ENCODE measurements at places on chromosomes 1 and 21.

- DNase-seq: peak; percentile 42
These were observed 841 bp downstream of the SNX27 start for GRCh38 chr1:151612501-151613281.

- no peak for DNase-seq
These were observed 43.3 kb upstream of the KDM4A start for GRCh38 chr1:43606624-43607023.

DNA sequence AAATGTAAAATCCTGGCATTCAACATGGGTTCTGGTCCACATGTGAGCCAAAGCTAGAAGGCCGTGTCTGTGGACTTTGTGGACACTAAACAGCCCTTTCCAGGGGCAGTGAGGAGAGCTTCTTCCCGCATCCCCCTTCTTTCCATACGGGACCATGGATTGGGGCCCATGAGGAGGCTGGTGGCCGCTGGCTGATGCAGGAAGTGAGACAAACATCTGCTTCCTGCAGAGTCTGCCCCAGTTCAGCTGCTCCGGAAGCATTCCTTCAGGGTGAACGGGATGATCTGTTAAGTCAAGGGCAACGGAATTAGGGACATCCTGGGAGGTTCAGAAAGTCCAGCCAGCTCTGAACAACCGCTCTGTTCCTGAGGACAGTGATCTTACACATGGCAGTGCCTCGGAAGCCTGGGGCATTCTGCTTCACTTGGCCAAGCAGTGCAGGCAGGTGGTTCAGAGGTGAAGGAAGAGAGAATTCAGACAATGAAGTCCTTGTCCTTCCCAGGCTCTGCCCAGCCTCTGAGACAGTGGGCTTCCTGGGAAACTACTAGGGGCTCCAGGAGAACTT lies 1.5 kb downstream of the CA6 start:
- no peak for DNase-seq

- DNase-seq: no peak
These were observed 10.8 kb upstream of the IFNGR2 start for GRCh38 chr21:33392284-33392985.

- no peak for DNase-seq
These were observed 290.3 kb upstream of the B3GALT2 start for GRCh38 chr1:193476748-193477147.

- DNase-seq: no peak
These were observed 106.3 kb upstream of the TRABD2B start for GRCh38 chr1:48103495-48103894.

GRCh38 chr1:15739745-15740144 lies 2.6 kb upstream of the TMEM82 start:
- DNase-seq: no peak

DNA sequence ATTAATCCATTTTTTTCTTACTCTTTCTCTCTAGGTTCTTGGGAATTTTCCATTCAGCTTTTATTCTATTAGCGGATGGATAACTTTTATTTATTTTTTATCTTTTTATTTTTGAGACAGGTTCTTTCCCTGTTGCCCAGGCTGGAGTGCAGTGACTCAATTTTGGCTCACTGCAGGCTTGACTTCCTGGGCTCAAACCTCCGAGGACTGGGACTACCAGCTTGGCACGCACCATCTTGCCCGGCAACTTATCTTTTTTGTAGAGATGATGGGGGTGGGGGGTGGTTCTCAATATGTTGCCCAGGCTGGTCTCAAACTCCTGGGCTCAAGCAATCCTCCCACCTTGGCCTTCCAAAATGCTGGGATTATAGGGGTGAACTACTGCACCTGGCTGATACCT lies 36.1 kb upstream of the CHIT1 start:
- DNase-seq: no peak

DNA sequence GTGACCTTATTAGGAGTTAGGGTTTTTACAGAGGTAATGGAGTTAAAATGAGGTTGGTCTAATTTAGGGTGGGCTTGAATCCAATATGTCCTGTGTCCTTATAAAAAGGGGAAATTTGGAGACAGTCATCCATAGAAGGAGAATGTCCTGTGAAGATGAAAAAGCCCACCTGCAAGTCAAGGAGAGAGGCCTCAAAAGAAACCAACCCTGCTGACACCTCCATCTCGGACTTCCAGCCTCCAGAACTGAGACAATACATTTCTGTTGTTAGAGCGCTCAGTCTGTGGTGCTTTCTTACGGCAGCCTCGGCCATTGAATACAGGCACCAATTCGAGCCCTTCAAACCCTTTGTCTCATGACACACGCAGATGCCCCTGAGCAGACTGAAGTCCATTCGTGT lies 43.8 kb downstream of the ACTA1 start:
- DNase-seq: no peak

GRCh38 chr1:6350416-6351088 lies 43.0 kb downstream of the ACOT7 start:
- DNase-seq: no peak

- no peak for DNase-seq
These were observed 10.4 kb downstream of the KYAT3 start for GRCh38 chr1:88982055-88982454.

GRCh38 chr21:20902511-20902910 lies 95.7 kb upstream of the NCAM2 start:
- no peak for DNase-seq

DNA sequence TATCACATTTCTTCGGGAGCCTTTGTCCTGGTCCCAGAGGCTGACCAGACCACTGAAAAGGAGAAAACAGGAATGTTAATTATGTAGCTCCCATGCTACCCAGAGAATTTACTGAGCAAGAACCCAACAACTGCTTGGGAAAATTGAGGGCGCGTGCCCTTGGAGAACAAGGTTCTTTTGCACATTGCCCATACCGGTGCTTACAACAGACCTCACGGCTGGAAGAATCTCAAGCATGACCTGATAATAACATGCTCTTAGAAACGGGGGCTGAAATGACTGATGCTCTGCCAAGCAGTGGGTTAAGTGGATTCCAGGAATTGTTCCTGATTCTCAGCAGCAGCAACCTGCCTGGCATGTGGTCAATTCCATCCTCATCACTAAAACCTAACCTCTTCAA lies 49.3 kb upstream of the AJAP1 start:
- DNase-seq: no peak

- no peak for DNase-seq
These were observed 25.5 kb downstream of the TRPM2 start for GRCh38 chr21:44378646-44379514.

DNA sequence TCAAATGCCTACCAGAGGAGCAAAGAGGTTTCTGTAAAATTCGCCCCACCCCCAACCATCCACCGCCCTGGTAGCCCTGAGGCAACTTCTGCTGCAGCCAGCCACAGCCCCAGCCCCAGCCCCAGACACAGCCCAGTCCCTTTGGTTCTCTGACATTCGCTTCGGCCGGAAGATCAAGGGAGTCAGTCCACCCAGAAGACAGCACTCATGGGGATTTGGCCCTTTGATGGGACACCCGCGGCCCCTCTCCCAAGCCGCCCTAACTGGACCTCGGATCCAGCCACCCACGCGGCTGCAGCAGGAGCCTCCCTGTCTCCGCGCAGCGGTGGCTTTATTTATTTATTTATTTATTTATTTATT lies 3881.0 kb downstream of the SRGAP2C start:
- DNase-seq: no peak

DNA sequence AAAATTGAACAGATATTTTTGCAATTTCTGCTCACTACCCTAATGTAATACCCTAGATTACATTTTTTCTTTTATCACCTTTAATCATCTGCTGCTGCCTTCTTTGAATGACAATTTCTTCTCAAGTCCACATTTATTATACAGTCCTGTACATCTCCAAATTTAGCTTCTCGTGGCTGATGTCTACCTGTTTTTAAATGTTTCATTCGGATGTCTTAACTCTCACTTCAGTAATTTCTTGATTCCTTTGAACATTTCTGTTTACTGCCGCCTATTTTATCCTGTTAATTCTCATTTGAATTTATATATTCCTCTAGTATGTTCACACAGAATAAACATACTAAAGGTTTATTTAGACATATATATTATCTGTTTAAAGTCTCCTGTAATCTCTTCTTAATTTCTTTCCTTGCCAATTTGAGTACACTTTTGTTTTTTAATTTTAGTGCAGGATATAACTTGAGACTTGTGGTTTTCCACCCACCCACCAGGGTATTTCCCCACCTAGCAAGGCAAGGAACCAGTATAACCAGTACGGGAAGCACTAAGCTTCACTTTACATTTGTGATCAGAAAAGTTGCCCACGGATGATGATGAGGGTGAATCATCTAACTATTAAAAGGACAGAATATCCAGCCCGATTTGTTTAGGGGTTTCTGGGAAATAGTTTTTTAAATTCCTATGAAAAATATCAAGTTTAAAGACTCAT lies 12.7 kb downstream of the INSL5 start:
- no peak for DNase-seq

DNA sequence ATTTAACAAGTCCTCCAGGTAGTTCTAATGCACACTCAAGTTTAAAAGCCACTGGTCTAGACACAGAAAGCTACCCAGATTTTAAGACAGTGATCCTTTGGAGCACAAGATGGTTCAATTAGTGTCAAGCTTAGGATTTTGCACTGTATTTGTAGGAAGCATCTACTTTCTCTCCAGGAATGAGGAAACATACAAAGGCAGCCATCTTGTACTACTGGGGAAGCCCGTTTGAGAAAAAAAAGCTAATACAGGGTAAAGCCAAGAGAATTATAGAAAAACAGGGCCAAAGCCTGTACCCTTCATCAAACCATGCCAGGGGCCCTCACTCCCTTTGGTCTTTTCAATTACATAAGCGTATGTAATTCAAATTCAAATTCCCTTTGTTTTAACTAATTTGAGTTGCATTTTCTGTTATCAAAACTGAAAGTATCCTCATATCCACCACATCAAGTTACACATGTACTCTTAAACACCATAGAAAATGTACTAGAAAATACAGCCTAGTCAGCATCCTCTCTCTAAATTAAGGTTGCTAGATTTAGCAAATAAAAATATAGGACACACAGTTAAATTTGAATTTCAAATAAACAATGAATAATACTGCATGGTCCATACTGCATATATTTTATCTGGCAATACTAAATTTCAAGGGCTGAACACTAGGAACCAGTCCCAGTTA lies 17.4 kb downstream of the PIK3R3 start:
- no peak for DNase-seq

DNA sequence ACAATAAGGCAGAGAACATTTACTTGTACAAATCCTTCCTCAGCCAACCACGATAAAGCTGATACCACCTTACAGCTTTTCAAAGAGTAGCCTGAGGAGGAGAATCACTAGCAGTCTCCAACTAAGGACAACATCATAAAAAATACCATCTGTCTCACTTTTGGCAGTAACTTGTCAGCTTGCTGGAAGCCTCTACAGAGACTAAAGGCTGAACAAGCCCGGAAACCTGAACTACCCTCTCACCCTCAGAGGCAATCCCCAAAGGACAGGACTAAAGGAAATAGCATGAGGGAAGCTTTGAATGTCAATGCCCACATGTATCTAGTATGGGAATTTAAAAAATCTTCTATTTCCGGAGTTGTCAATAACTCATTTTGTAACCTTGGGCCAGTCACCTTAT lies 10.6 kb downstream of the SRSF4 start:
- DNase-seq: no peak

GRCh38 chr21:26246073-26246472 lies 75.5 kb upstream of the APP start:
- DNase-seq: no peak

- DNase-seq: no peak
These were observed 17.8 kb upstream of the GRIK3 start for GRCh38 chr1:37052120-37052519.

DNA sequence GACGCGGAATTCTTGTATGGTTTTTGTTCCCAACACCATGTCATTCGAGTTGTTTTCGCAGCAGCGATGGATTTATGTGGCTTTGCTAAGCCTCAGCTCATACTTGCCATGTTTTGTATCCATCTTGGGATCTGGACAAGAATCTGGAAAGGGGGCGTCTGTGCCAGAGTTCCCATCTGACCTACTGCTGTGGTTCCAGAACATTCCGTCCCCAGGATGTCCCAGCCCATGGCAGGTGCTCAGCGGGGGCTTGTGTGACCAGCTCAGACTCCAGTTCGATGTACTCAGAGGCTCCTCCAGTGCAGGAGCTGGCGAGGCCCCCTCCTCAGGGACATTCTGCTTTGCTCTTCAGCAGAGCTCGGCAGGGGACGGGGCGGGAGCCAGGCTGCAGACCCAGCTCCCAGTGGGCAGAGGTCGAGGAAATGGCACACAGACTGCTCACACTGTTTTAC lies 24.0 kb upstream of the ADARB1 start:
- DNase-seq: no peak

- DNase-seq: no peak
These were observed 27.2 kb downstream of the IRF2BP2 start for GRCh38 chr1:234582681-234583301.

DNA sequence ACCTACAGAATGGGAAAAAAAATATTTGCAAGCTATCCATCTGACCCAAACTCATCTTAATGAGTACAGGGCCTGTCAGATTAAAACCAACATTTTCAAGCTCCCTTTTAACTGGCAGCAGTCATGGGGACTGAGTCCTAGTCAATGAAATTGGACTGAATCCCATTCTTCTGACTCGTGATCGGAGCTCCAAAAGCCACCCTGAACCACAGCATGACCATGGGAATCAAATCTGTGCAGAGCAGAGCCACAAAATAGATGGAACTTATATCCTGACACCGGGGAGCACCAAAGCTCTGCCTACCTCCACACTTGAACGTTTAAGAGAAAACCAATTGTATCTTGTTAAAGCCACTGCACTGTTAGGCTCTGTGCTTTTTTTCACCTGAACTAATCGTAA lies 5.0 kb upstream of the RWDD3 start:
- no peak for DNase-seq

DNA sequence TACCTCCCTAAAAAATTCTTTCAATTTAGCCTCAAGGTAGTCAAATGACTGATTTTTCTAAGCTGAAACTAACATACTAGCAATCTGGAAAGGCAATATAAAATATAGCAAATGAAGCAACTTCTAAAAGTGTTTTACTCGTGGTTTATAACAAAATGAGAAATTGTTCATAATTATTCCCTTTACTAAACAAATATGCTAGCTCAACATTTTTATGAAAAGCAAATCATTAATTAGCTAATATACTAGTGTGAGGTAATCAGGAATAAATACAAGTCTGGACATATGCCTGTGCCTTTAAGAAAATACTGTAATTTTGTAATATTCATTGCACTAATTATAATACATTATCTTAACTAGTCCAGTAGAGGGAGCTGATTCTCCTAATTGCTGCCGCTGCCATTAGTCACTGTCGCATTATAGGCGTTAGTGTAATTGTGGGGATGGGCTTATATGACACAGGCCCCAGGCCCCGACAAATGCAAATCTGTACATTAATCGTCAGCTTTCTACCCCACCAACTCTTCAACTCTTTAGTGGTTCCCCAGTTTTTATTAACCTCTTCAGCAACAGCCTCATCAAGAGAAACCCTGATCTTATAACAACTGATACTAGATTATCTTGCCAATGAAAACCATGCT lies 160.9 kb downstream of the GABPA start:
- peak; percentile 25 for DNase-seq
